Stimulated activated CD8-positive, alpha-beta memory T cell treated with anti-CD3 and anti-CD28 coated beads, Interleukin-2, amount 100 ng/mL, for 1 hour (primary cell): ENCODE measurements at places on chromosomes 6 and 20.

GRCh38 chr6:6730831-6731230 is 142.3 kb downstream of the LY86 start:
- no peak for DNase-seq

GRCh38 chr6:105819745-105820144 is 266.4 kb upstream of the PRDM1 start:
- DNase-seq, result no peak

DNA sequence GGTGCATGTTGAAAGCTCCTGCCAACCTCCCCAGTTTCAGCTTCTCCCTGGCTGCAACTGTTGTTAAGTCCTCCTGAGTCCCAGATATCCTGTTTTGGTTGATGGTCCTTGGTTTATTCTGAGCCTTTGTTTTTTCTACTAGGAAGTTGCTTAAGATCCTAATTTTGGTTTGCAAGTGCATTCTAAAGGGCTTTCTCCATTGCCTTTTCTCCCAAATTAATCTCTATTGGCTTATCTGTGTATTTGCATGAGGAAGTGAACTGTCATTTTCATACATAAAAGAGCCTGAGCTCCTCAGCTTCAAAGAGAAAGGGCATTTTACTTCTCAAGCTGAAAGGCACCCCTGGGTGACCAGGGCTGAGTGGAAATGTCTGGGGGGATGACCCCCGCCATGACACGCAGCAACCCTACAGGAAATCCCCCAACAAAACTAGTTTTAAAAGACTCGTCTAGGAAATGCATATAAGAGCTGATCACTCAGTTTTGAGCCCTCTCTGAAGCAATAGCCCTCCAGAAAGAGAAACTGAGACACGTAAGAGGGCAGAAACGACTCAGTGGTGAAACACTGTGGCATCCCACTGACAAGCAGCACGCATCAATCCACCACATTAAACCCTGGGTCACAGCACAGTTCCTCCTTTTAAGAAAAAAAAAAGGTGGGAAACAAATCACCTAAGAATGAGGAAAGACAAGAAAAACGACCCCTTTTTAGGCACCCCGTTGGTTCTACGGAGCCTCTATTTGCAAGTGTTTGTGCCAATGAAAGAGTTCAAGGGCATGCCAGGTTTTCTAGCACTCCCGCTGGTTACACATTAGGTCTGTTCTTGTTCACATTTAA is 140.9 kb downstream of the THBS2 start:
- no peak for DNase-seq

DNA sequence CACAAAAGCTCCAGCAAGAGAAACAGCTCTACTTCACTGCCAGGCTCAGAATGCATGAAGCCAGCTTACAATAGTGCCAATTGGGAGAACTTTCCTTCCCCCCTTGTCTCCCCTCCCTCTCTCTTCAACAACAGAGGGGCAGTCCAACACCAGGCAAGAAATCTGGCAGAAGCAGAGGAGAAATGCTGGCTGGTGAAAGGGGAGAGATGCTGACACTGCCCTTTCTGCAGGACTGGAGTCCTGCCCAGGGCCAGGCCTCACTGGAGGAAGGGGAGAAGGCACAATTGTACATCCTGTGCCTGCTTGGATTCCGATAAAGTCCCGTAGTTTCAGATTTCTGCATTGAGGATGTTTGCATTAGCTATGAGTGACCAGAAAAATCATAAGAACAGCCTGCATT is 148.6 kb downstream of the LRRC1 start:
- DNase-seq, result no peak
